ENCODE measurements at places on chromosomes 4 and X.

- no peak for DNase-seq
These were observed 1472.7 kb downstream of the ARAP2 start for GRCh38 chr4:34771632-34772031.

- DNase-seq = no peak
These were observed 40.7 kb upstream of the KLF3 start for GRCh38 chr4:38623260-38623659.

GRCh38 chrX:4935846-4936245 is 1222.4 kb upstream of the PRKX start:
- DNase-seq = no peak

DNA sequence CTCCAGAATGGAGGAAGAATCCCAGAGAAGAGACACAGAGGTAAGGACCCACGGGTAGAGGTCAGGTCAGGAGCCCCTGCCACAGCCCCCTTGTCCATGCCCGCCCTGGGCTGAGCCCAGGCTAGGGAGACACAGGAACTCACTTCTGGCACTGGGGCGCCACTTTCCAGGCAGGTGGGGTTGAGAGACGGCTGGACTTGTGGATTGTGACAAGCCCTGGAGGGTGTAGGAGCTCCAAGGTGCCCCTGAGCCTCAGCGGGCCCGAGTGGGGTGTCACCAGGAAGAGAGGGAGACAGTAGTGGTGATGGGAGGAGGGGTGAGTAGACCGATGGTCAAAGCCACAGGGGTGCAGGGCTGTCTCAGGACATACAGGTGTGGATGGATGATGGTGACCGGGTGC is 58.9 kb downstream of the WFS1 start:
- DNase-seq = no peak

DNA sequence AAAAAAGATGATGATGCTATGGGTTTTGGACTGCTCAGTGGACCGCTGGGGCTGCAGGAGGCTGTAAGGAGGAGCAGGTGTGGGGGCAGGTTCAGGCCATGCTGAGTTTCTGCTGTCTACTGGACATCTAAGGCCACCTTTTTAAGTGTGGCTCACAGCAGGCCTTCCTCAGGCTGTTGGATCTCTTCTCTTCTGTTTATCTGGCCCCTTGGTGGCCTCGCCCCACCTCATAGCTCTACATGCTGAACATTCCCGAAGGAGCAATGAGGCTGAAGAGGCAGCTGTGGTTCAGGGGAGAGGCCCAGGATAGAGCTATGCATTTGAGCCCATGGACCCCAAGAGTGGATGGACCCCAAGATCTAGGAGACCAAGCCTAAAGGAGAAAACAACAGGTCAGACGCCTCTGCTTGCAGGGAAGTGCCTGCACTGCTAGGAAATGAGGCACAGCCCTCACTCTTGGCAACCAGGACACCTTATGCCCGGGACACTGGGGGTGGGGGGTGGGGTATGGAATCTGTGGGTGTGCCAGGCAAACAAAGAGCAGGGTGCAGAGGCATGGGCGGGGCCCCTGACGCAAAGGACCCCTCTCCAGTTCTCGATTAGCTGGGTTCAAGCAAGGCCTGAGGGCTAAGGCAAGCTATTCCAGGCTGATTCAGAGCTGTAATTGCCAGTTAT is 168.9 kb downstream of the BCOR start:
- DNase-seq = no peak

GRCh38 chrX:37776987-37777325 is 2.9 kb upstream of the CYBB start:
- no peak for DNase-seq

GRCh38 chr4:65943076-65943475 is 272.8 kb upstream of the EPHA5 start:
- no peak for DNase-seq

GRCh38 chr4:116839826-116840225 is 245.6 kb downstream of the TRAM1L1 start:
- DNase-seq = no peak

GRCh38 chr4:3009422-3009821 is 46.1 kb downstream of the GRK4 start:
- DNase-seq = no peak

- no peak for DNase-seq
These were observed 505.4 kb upstream of the FAM241A start for GRCh38 chr4:111639876-111640275.

DNA sequence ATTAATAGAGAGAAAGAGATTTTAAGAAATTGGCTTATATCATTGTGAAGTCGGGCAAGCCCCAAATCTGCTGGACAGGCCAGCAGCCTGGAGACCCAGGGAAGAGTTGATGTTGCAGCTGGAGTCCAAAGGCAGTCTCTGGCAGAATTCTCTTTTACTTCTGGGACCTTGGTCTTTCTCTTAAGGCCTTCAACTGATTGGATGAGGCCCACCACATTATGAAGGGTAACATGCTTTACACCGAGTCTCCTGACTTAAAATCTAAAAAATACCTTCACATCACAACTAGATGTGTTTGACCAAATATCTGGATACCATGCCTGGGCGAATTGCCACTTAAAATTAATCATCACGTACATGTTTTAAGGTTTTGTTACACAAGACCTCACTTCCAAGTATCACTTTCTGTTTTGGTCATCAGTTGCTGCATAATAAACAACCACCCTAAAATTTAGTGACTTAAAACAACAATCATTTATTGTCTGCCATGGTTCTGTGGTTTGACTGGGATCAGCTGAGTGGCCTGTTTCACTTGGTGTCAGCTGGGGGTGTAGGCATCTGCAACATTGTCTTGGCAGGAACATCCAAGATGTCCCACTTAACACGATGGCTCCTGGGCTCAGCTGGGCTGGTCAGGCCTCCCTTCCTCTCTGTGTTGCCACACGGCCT is 3.4 kb downstream of the CD38 start:
- DNase-seq = no peak

- no peak for DNase-seq
These were observed 179.9 kb downstream of the KIT start for GRCh38 chr4:54837576-54838140.

DNA sequence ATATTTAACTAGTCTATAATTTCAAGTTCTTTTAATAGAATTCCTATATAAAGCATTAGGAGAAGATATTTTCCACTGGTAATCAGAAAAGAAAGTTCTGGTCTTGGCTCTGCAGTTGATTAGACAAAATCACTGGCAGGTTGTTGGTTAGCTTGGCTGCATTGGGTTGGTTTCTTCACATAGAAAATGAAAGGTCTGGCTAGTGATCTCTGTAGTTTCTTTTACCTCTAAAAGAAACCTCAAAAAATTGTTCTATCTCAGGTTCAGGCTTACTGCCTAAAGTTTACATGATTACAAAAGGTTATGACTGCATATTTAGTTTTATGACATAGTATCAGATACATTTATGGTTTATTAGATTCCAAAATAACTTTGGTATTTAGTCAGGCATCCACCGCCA is 95.8 kb upstream of the NAP1L5 start:
- no peak for DNase-seq

DNA sequence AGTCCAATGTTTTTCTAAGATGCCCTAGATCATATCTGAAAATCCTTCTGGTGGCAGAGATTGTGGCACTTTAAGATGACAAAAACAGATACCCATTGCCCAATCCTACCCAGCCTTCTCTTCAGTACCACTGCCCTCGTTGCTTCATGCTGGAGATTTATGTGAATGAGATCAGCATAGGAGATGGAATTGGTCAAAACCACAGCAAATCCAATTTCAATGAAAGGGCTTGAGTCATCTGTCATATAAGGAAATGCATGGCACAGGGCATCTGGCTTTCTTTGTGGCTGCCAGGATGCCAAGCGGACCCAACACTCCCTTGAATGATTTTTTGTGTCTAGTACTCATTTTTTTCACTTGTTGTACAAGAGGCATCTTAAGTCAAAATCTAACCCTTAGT is 16.8 kb downstream of the AFF2 start:
- no peak for DNase-seq

DNA sequence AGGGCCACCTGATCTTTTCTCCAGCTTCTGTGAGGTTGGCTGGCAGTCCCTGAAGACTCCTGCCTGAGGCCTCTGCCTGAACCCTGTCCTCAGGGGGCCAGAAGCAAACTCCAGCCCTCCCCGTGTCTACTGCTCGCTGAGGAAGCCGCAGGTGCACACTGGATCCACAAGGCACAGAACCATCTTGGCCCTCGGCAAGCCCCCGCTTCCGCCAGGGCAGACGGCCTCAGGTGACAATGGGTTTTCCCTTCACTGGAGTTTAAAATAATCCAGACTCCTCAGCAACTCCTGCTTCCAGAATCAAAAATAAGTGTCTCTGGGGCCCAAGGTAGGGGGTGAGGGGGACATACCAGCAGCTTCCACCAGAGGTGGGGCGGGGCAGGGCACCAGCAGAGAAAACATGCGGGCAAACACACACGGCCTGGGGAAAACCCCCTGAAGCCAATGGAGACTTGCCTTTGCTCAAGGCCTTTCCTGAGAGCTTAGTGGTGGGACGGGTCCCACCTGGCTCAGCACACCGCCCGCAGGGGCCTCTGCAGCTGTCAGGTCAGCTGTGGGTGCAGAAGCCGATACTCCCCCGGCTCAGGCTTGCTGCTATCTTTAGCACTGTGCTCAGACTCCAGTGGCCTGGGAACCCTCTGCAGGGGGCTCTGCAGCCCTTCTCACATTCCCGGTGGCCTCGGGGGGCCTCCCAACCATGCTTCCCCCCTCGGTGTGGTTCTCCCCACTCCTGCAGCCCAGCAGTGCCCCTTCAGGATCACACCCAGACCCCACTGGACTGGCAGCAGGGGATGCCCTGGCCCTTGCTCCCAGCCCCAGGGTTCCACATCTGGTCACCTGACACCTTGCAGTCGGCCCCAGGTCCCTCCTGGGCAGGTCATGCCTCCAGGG is 1.9 kb downstream of the MYL5 start:
- no peak for DNase-seq

- DNase-seq = no peak
These were observed 15.3 kb downstream of the CYTL1 start for GRCh38 chr4:5003918-5004317.

GRCh38 chr4:55827582-55827981 is 8.0 kb downstream of the EXOC1L start:
- DNase-seq = no peak

DNA sequence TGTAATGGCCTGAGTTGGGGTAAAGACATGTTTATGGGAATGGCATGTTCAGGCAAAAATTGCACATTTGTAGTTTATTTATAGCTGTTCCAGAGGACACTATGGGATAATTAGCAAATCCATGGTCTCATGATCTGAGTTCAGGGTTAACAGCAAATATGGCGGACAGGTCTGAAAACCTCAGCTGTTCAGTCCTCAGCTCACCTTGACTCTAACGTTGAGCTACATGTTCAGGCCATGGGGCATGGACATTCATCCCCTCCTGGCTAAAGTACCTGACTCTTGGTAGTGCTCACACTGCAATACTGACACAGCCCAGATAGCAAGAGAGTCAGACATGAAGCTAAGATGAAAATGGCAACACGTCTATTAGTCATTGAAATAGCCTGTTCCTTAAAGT is 161.6 kb upstream of the GPC4 start:
- DNase-seq = no peak

DNA sequence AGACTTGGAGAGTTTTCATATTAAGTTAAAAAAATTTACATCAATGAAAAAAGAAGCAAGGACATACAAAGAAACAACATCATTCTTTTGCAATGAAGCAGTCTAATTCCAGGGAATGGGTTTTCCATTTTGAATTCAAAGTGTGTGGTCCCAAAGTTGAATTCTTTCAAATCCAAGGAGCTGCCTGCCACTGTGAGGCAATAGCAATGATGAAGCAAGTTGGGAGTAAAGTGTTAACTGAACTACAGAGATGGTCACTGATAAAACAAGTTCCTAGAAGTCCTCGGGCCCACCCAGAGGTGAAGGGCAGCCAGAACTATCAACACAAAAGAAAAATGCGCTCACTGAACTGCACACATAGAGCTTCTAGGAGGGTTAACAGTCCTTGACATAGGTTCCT is 115.9 kb downstream of the RAB28 start:
- DNase-seq = no peak

Measured in right hindlimb (tissue), 1 donor.